Aorta (tissue), 5 donors: ENCODE measurements at places on chromosomes 6 and 20.

DNA sequence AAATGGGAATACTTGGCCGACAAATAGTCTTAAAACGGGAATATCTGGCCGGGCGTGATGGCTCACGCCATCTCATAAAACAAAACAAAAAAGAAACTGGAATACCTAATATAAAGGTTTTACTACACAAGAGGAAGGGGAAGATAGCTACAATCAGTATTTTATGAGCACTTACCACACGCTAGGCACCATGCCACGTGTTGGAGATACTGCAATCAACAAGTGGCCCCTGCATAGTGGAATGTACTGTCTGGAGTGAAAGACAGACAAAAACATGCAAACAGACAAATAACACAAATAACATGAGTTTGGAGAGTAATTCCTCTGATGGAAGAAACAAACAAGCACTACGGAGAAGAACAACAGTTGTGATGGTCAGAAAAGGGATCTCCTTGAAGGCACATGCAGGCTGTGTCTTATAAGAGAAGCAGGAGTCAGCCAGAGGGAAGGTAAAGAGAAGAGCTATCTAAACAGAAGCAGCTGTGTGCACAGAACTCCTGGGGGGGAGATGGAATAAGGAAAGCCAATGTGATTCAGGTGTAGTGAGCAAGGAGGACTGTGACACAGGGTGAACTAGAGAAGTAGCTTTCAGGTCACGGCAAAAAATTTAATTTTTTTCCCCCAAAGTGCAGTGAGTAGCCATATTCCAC lies 39.1 kb upstream of the AKIRIN2 start:
- no peak for DNase-seq

DNA sequence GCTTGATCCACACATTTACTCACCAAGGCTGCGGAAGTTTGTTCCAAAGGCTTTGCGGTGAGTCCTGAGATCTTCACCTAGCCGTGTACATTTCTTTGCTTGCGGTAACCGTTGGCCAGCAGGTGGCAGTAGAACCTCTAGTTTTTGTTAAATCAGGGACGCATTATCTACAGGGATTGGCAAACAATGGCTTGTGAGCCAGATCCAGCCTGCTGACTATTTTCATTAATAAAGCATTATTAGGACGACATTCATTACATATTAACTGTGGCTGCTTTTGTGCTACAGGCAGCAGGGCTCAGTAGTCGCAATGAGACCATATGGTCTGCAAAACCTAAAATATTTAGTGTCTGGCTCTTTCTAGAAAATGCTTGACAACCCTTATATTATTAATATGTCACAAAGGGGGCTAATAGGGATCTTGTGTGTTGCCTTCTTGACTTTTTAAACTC lies 174.1 kb downstream of the DOK5 start:
- DNase-seq: peak; percentile 89

- DNase-seq: no peak
Observed at GRCh38 chr6:69063401-69063800, 428.3 kb downstream of the ADGRB3 start.

DNA sequence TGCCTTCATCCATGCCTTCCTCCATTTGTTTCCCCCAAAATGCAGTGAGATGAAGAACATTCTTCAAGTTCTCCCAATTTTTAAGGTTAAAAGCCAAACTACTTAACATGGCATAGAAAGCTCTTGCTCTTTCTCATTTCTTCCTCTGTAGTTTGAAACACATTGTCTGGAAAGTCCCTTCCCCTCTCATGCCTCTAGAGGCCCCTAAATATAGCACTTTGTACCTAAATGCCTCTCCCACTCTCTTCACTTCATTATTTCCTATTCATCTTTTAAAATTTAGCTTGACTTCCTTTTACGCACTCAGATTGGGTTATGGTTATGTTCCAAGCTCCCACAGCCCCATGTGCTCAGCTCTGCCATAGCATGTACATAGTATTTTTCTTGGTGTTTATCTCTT lies 389.3 kb downstream of the HDGFL1 start:
- no peak for DNase-seq

GRCh38 chr20:56229812-56230211 lies 18.7 kb upstream of the MC3R start:
- no peak for DNase-seq

DNA sequence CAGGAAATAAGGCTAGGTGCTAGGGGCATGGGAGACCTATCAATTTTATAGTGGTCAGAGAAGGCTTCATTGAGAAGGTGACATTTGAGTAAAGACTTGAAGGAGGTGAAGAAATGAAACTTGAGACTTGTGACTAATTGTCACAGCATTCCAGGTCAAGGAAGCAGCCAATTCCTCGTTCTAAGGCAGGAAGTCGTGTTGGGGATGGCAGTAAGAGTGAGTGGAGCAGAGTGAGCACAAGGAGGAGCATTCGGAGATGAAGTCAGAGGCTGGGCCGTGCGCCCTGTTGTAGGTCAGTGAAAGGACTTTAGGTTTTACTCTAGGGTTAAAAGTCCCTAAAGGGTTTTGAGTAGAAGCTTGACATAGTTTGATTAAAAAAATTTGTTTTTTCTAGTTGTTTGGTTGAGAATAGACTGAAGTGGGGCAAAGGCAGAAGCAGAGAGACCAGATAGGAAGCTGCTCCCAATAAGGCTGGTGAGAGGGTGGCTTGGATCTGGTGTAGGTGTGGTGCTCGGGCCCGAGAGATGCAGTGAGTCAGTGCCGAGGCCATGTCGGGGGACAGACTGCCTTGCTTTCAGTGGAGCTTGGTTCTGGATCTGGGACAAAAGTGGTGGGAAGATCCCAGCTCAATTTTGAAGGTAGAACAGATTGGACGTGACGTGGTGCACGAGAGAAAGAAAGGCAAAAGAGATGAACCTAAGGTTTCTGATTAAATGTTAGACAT lies 2.6 kb upstream of the RSPH3 start:
- DNase-seq: no peak

- DNase-seq: no peak
Observed at GRCh38 chr6:25660512-25660911, 8.5 kb downstream of the SCGN start.

DNA sequence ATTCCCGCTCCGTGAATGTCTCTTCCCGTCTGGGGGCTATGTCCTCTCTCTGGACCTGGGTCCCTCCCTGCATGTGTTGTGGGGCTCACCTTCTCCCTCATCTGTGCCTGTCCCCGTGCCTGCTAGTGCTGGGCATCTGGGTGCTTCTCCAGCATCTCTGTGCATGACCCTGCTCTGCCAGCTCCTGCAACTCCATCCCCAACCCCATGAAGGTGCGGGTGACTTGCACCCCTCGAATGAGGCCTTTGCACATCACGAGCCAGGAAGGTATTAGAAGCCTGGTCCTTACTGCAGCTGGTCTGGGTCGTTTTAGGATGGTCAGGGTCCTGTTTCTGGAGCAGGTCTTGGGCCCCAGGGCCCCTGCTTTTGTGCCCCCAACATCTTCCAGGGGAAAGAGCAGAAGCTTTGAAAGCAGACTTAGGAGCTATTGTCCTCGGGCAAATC lies 109.7 kb downstream of the AGPAT4 start:
- DNase-seq: no peak
